ENCODE measurements at places on chromosomes 1 and 21.

GRCh38 chr1:181190364-181191035, 102.0 kb downstream of the IER5 start:
- DNase-seq, result no peak

DNA sequence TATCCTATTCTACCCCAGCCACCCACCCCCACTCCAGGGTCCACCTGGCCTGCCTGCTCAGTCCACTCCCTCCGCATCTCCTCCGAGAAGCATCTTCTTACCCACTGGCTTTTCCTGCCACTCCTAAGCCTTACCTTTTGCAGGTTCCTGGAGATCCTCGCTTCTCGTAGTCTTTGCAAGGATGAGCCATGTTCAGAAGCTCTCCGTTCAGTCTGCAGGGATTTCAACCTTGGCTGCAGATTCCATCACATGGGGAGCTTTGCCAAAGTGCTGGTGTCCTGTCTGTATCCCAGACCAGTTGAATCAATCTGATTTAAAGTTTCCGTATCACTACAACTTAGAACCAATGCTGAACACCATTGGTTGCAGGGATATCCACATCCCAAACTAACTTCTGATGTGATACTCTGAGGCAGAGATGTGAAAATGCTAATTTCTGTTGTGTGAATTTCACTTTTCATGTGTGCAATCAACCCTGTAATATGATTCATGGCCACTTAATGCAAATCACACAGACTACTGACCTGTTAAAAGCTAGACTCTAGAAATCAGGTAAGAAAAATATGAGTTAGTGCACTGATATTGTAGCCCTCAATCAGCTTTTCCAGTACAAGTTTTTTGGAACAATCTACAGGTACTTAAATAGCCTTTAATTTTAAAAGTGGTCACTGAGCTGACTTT, 61.9 kb downstream of the CAPN2 start:
- DNase-seq, result no peak

DNA sequence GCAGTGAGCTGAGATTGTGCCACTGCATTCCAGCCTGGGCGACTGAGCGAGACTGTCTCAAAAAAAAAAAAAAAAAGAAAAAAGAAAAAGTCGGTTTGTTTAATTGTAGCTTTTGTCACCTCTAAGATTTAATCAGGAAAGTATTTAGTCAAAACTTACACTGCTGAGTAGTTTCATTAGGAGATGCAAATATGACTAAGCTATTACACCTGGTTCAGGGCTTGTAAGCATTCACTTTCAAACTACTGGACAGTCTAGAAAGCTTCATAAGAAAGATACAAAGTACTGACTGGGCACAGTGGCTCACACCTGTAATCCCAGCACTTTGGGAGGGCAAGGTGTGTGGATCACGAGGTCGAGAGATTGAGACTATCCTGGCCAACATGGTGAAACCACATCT, 75.9 kb upstream of the CACYBP start:
- DNase-seq, result no peak

DNA sequence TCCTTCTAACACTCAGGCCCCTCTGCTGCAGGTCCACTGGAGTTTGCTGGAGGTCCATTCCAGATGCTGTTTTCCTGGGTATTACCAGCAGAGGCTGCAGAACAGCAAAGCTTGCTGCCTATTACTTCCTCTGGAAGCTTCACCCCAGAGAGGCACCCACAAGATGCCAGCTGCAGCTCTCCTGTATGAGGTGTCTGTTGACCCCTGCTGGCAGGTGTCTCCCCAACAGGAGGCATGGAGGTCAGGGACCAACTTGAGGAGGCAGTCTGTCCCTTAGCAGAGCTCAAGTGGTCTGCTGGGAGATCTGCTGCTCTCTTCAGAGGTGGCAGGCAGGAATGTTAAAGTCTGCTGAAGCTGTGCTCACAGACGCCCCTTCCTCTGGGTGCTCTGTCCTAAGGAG, 204.8 kb downstream of the FCRL5 start:
- DNase-seq, result no peak

- DNase-seq, result no peak
Observed at GRCh38 chr1:201251411-201251810, 31.9 kb upstream of the PKP1 start.

DNA sequence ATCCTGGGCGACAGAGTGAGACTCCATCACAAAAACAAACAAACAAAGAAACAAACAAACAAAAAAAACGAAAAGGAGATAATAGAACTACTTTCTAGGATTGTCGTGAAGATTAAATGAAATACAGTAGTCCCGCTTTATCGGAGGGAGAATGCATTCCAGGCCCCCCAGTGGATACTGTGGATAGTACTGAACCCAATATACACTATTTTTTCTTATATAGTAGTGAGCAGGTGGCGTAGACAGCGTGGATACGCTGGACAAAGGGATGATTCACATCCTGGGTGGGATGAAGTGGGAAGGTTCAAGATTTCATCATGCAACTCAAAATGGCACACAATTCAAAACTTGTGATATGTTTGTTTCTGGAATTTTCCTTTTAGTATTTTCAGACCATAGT, 8.0 kb downstream of the SLC35F3 start:
- no peak for DNase-seq

DNA sequence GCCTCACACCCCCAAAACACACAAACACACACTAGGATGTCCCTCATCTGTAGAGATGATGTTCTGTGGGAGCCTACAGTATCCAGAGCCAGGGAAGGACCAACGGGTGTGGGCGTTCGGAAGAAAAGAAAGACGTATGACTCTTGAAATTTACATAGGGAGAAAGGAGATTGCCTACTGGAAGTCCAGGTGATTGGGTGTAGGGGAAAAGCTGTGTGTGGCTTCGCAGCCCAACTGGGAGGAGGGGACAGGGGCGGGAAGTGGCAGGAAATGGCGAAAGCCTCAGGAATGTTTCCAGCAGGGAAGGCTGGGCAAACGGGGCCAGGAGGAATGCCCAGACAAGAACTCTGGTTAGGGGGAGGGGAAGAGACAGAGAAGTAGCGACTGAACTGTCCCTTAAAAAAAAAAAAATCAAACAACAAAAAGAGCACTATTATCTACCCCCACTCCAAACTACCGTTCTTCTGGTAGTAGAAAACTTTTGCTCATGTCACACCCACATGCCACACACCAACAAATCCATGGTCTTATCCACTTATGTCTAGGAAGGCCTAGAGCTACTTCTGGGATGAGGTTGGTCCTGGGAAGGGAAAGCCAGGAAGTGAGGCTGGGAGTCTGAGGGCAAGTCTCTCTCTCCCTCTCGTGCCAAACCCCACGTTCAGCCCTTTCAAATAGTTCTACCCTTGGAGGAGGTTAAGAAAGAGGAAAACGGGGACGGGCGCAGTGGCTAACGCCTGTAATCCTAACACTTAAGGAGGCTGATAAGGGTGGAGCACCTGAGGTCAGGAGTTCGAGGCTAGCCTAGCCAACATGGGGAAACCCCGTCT, 1.8 kb upstream of the CKS1B start:
- no peak for DNase-seq

GRCh38 chr1:227883073-227883520, 64.6 kb downstream of the WNT9A start:
- DNase-seq, result no peak

GRCh38 chr1:173122958-173123852, 72.5 kb upstream of the TNFSF18 start:
- DNase-seq, result no peak

DNA sequence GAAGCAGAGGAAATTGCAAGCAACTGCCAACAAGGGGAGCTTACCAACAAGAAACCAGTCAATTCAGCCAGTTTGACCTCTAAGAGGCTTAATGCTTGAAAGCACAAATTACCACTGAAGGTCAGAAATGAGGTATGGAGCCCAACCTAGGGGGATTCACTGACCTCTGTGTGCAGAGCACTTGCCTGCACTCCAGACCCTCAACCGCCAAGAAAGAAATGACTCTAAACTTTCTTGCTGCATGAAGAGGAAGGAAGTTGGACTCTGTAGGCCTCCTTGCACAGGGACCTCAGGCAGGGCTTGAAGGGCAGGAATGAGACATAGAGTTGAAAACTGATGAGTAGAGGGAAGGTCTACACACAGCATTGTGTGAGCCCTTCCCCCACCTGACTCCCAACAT, 10.0 kb downstream of the ARMH1 start:
- no peak for DNase-seq

DNA sequence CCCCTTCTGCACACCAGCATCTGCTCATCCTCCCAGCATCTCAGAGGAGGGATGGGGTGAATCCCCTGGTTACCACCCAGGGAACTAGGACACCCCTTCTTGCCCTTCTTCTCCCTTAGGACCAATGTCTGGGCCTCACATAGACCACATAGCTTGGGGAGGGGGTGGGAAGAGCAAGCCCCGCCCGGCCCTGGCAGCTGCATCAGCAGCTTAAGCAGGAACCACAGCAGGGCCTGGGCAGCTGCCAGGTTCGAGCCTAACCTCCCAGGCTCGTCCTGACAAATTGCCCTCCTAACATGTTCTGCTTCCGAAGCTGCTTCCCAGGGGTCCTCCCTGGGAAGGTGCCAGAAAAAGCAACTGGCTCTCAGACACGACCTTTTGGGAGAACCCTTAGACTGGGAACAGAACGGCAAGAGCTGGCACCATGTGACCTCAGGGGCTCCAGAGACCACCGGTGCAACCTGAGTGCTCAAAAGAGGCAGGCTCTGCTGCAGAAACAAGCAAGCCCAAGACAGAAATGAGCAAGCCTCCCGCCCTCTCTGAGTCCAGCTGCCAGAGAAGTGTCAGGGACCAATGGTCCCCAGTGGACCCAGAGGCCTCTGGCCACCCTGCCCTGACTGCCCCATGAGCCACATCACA, 18.4 kb upstream of the CLSTN1 start:
- no peak for DNase-seq

DNA sequence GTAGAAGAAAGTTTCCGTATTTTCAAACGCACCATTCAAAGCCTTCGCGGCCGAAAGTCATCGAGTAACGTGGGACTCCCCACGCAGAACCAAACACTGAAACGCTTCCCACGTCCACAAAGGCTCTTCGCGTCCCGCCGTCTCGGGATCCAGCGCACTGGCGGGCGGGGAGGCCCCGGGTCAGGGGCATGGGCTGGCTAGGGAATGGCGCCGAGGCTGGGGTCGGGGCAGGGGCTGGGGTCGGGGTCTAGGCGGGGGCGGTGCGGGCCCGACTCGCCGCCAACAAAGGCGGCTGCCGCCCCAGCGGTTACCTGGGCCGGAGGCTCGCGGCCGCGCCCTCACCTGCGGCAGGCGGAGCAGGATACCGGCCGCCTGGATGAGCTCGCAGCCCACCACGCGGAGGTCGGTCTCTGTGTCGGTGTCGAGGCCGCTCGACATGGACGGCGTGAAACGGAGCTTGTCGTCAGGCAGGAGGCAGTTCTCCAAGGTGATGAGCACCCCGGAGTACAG, 403 bp downstream of the CCNL2 start:
- DNase-seq, result no peak

DNA sequence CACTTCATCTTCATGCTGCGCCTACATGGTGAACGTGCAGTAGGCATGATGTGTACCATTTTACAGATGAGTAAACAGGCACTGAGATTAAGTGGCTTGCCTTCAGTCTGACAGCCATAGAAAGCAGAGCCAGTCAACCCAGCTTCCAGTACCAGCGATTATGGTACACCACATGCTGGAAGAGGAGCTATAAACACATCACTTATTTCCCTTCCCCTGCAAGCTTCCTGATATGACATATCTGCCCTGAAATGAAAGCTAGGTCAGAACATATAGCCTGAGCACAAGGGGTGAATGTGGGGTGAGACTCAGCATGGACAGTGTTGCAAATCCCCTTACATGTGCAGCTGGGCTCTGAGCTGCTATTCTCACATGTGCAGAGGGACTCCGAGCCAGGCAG, 33.8 kb upstream of the IL20 start:
- DNase-seq, result peak; percentile 12

DNA sequence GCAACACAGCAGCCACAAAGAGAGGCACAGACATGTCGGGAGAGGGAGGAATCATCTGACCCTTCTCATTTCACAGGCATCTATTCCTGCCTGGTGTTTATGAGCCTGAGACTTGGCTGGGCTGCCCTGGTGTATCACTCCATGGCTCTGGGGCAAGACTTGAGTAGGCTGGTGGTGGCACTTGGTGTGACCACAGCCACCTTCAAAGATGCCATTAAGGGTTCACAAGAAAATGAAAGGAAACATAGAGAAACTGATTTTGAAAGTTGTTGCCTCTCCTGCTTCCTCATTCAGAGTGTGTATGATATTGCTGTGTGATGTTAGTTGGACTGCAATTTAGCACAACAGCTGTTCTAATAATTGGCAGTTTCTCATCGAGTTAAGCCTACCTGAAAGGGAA, 298.8 kb downstream of the FAM72C start:
- DNase-seq, result no peak

- no peak for DNase-seq
Observed at GRCh38 chr1:84143796-84144565, at the start of gene PRKACB. TSS of gene PRKACB (plus strand) at chr1:84144271. CDS start at chr1:84144362, 91 bp downstream.

- no peak for DNase-seq
Observed at GRCh38 chr1:33049371-33049770, 12.7 kb upstream of the AK2 start.
